Endothelial cell of umbilical vein (primary cell): ENCODE measurements at places on chromosomes 6 and 20. TPM values are rescaled to one million over a fixed set of nuclear protein-coding genes. Genes with fewer than 3 reads are reported as not detected.
A peak's percentile ranks its signal among the peaks of the same experiment; 100 is the strongest.

- no peak overlapping the region for H3K27ac ChIP-seq
- no peak for DNase-seq
- H3K4me3 ChIP-seq, result no peak overlapping the region
- H3K4me1 ChIP-seq, result no peaks in the 10 kb centered on the region
- no peaks in the 10 kb centered on the region for H3K36me3 ChIP-seq
- no peaks in the 10 kb centered on the region for H3K27me3 ChIP-seq
Measured at GRCh38 chr20:58616411-58616810, 34.7 kb upstream of the STX16 start.

GRCh38 chr20:50691573-50692551 is 520 bp upstream of the RIPOR3 start:
- H3K27ac ChIP-seq, result no peak overlapping the region
- no peaks in the 10 kb centered on the region for H3K4me1 ChIP-seq
- DNase-seq, result no peak
- no peaks in the 10 kb centered on the region for H3K36me3 ChIP-seq

- no peaks in the 10 kb centered on the region for H3K27me3 ChIP-seq
- peak; percentile 85 for DNase-seq
- peak overlapping the region; percentile 46 for H3K4me3 ChIP-seq
- peaks cover 22% of the 10 kb centered on the region for H3K4me1 ChIP-seq
- H3K36me3 ChIP-seq, result no peaks in the 10 kb centered on the region
Measured at GRCh38 chr20:47785854-47786764, 828 bp upstream of the SULF2 start.

DNA sequence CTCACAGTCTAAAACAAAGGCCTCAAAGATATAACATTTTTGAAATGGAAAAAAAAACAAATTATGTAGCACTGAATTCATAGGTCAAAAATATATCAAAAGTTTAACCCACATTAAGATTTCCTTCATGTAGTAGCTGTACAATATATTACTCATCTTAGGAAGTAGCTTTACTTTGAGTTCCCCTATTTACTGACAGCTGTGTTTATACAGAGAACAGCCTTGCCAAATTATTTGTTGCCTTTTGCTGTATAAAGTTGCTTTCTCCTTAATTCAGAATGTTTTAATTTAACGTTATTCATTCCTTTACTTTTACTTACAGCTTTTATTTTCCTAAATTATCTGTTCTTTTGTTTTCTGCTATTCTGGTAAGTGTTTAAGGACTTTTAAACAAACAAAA is 181.0 kb downstream of the COL12A1 start:
- peaks cover 22% of the 10 kb centered on the region for H3K4me1 ChIP-seq
- no peaks in the 10 kb centered on the region for H3K27me3 ChIP-seq
- H3K36me3 ChIP-seq, result no peaks in the 10 kb centered on the region
- H3K27ac ChIP-seq, result no peak overlapping the region
- H3K4me3 ChIP-seq, result no peak overlapping the region
- DNase-seq, result peak; percentile 81

- DNase-seq, result no peak
- H3K27ac ChIP-seq, result no peak overlapping the region
- H3K4me1 ChIP-seq, result no peaks in the 10 kb centered on the region
- no peaks in the 10 kb centered on the region for H3K36me3 ChIP-seq
- no peaks in the 10 kb centered on the region for H3K27me3 ChIP-seq
Measured at GRCh38 chr6:34992376-34992775, 103.3 kb downstream of the ANKS1A start.

- peaks cover 50% of the 10 kb centered on the region for H3K4me1 ChIP-seq
- H3K27ac ChIP-seq, result peak overlapping the region; percentile 98
- H3K27me3 ChIP-seq, result no peaks in the 10 kb centered on the region
- H3K4me3 ChIP-seq, result peak overlapping the region; percentile 72
- peaks cover 32% of the 10 kb centered on the region for H3K36me3 ChIP-seq
- DNase-seq, result peak; percentile 90
Measured at GRCh38 chr6:134175532-134176263, 123.3 kb upstream of the SLC2A12 start.

DNA sequence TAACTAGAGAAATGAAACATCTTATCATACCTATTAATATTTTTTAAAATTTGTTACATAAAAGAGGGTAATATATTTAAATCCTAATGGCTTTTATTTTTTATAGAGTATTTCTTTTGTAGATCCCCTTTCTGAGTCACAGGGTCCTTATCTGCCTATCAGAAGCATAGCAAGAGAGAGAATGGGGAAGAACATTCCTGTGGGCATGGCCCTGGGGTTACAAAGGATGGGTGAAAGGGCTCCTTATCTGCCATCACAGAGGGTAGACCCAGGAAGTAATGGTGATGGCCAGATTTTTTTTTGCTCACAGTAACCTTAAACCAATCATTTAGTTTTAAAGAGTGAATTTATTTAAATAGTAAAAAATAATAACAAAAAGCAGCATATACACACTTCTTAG is 582.1 kb upstream of the HTR1E start:
- no peak overlapping the region for H3K4me3 ChIP-seq
- H3K4me1 ChIP-seq, result no peaks in the 10 kb centered on the region
- no peaks in the 10 kb centered on the region for H3K36me3 ChIP-seq

DNA sequence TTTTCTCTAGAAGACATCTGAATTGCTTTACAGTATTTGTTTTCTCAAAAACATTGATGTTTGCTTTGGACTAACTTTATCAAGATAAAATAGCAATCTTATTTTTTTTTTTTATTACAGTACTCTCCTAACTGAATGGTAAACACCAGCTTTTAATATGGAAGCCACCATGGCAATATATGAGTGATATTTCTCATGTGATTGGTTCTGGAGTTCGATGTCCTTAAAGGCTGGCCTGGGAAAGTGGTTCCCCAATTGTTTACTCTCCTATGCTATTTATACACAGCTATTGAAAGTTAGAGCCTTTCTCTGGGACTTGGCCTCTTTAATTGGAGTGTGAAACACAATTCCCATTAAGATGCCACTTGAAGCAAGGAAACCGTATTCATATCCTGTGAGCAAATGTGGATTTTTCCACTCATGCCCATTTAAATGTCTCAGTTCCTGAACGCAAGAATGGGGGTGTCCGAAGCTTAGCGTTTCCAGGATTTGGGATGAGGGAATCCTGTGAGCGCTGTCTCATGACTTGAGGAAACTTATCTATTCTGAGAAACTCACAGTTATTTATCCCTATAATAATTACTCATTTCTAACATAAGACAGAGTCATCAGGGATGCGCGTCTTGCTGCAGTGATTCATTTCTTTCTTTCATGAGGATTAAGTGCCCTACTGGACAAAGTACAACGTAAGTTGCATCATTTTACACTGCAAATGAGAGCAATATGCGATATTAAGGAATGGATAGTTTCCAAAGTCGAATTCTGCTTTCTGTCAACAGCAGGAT is 143.3 kb upstream of the PREP start:
- H3K27me3 ChIP-seq, result no peaks in the 10 kb centered on the region
- H3K4me1 ChIP-seq, result no peaks in the 10 kb centered on the region
- H3K36me3 ChIP-seq, result no peaks in the 10 kb centered on the region
- H3K4me3 ChIP-seq, result no peak overlapping the region
- DNase-seq, result no peak

DNA sequence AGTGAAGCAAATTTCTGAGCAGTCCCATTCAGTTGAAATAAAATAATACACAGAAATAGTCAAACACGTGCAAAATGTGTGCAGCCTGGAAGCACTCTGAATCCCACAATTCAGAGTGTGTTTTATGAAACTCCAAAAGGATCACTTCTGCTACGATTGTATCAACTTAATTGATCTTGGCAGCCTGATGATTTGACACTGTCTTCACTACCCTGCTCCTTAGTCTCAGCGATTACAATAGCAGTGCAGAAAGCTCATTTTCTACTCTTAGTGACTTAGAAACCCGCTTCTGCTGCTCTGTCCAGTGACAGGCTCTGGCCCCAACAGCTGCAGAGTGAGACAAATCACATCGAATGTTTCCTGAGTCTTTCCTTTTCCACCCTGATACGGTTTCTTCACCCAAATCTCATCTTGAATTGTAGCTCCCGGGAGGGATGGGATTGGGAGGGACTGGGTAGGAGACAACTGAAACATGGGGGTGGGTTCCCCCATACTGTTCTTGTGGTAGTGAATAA is 16.2 kb upstream of the EMILIN3 start:
- no peak for DNase-seq
- H3K27ac ChIP-seq, result no peak overlapping the region
- no peaks in the 10 kb centered on the region for H3K36me3 ChIP-seq
- no peak overlapping the region for H3K4me3 ChIP-seq
- H3K4me1 ChIP-seq, result no peaks in the 10 kb centered on the region

- no peaks in the 10 kb centered on the region for H3K4me1 ChIP-seq
- H3K27ac ChIP-seq, result no peak overlapping the region
- no peak for DNase-seq
Measured at GRCh38 chr6:90663106-90663505, 76.2 kb upstream of the MAP3K7 start.

DNA sequence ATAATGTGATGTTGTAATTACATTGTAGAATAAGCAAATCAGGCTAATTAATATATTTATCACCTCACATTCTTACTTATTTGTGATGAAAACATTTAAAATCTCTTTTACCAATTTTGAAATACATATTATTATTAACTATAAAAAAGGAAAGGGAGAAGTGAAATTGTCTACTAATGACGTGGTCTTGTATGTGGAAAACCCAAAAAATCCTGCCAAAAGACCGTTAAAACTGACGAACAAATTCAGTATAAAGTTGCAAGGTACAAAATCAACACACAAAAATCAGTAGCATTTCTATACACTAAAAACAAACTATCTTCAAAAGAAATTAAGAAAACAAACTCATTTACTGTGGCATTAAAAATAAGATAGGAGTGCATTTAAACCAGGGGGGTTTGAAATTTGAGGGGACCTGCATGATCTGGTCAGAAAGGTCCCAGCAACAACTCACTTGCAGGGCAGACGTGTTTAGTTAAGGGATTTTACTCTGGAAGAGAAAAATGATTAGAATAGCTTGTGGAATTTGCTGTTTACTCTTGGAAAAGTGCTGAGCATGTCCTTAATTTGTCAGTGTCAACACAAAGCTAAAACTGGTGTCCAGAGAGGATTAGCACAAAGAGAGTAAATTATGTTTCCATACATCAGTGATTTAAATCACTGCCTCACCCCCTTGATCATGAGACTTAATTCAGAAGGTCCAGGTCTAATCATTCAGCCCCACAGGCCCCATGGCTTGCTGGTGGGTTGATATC is 235.0 kb upstream of the RIN2 start:
- H3K36me3 ChIP-seq, result no peaks in the 10 kb centered on the region
- no peak for DNase-seq
- no peak overlapping the region for H3K4me3 ChIP-seq
- no peaks in the 10 kb centered on the region for H3K4me1 ChIP-seq
- no peak overlapping the region for H3K27ac ChIP-seq

GRCh38 chr20:6651016-6651415 is 116.5 kb upstream of the BMP2 start:
- H3K27me3 ChIP-seq, result no peaks in the 10 kb centered on the region
- H3K36me3 ChIP-seq, result no peaks in the 10 kb centered on the region
- H3K4me3 ChIP-seq, result no peak overlapping the region
- DNase-seq, result no peak

DNA sequence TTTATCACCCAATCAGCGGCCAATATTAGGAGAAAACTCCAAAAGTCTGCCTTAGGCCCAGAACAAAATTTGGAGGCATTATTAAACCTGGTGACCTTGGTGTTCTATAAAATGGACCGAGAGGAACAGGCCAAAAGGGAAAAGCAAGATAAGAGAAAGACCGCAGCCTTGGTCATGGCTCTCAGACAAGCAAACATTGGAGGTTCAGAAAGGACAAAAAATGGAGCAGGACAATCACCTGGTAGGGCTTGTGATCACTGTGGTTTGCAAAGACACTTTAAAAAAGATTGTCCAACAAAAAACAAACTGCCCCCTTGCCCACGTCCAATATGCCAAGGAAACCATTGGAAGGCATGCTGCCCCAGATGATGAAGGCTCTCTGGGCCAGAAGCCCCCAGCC is 31.2 kb downstream of the CEP85L start:
- no peaks in the 10 kb centered on the region for H3K4me1 ChIP-seq
- DNase-seq, result no peak
- H3K4me3 ChIP-seq, result no peak overlapping the region
- no peaks in the 10 kb centered on the region for H3K36me3 ChIP-seq
- no peaks in the 10 kb centered on the region for H3K27me3 ChIP-seq

- no peak overlapping the region for H3K4me3 ChIP-seq
- no peaks in the 10 kb centered on the region for H3K4me1 ChIP-seq
- no peak for DNase-seq
- no peaks in the 10 kb centered on the region for H3K27me3 ChIP-seq
Measured at GRCh38 chr6:109579361-109579760, 96.3 kb upstream of the ZBTB24 start.

- peaks cover 9% of the 10 kb centered on the region for H3K27me3 ChIP-seq
- peaks cover 12% of the 10 kb centered on the region for H3K4me1 ChIP-seq
- H3K27ac ChIP-seq, result no peak overlapping the region
- no peak overlapping the region for H3K4me3 ChIP-seq
- H3K36me3 ChIP-seq, result no peaks in the 10 kb centered on the region
- no peak for DNase-seq
Measured at GRCh38 chr6:26309731-26310142, 55.3 kb upstream of the BTN3A2 start.

DNA sequence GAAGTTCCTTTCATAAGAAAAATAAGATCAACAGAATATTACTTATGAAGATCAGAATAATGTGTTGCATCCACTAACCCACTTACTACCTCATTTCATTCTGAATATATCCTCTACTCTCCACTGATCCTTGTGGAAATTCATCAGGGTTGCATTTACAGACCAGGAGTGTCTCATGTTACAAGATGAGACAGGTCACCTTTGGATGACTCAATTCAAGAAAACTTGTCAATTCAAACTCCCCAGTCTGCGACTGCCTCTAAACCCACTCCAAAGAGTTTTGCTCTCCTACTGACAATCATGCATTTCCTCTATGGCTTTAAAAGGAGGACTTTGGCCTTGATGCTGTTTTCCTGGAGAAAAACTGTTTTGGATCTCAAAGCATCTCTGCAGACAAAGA is 68.4 kb downstream of the ID4 start:
- no peaks in the 10 kb centered on the region for H3K27me3 ChIP-seq
- H3K4me3 ChIP-seq, result no peak overlapping the region
- no peak for DNase-seq
- no peaks in the 10 kb centered on the region for H3K4me1 ChIP-seq
- no peaks in the 10 kb centered on the region for H3K36me3 ChIP-seq

Gene SAMD10
- polyA plus RNA-seq, result 5.3 and 6.9 TPM in 2 replicates

Gene PRDM1
- 0.25 and 0.36 TPM in 2 replicates for polyA plus RNA-seq

Gene ZBTB12
- polyA plus RNA-seq, result 2.8 and 2.9 TPM in 2 replicates

Gene TSBP1
- not detected in 2 replicates for polyA plus RNA-seq

Gene SAMD5
- 0.46 and 0.75 TPM in 2 replicates for polyA plus RNA-seq

Gene SPATS1
- polyA plus RNA-seq, result not detected in 2 replicates

Gene RSPO3
- 1.1 and 1.8 TPM in 2 replicates for polyA plus RNA-seq

Gene PRR18
- polyA plus RNA-seq, result not detected in 2 replicates

Gene RAMACL
- polyA plus RNA-seq, result 0.17 and 0.25 TPM in 2 replicates

Gene RIPPLY2
- polyA plus RNA-seq, result 0.25 TPM in 1 of 2 replicates, not detected in the other

Gene THBS2
- 0.08 TPM in 2 replicates for polyA plus RNA-seq

Gene CLPSL1
- polyA plus RNA-seq, result not detected in 2 replicates

Gene PTPN1
- 38.9 and 41.1 TPM in 2 replicates for polyA plus RNA-seq

Gene SLC12A5
- polyA plus RNA-seq, result 1.8 and 2.3 TPM in 2 replicates

Gene SEC23B
- 38.7 and 44.0 TPM in 2 replicates for polyA plus RNA-seq
